ENCODE measurements at places on chromosomes 3 and 15.

- no peaks in the 10 kb centered on the region for H3K27me3 ChIP-seq
- no peak for DNase-seq
- H3K36me3 ChIP-seq, result no peaks in the 10 kb centered on the region
- H3K27ac ChIP-seq, result no peak overlapping the region
- no peak overlapping the region for H3K4me3 ChIP-seq
Observed at GRCh38 chr3:10867384-10867783, 51.4 kb downstream of the SLC6A11 start.

GRCh38 chr3:151437906-151438305 lies 23.0 kb downstream of the IGSF10 start:
- no peaks in the 10 kb centered on the region for H3K36me3 ChIP-seq
- H3K4me3 ChIP-seq, result no peak overlapping the region
- no peaks in the 10 kb centered on the region for H3K27me3 ChIP-seq
- DNase-seq, result no peak
- H3K27ac ChIP-seq, result no peak overlapping the region

DNA sequence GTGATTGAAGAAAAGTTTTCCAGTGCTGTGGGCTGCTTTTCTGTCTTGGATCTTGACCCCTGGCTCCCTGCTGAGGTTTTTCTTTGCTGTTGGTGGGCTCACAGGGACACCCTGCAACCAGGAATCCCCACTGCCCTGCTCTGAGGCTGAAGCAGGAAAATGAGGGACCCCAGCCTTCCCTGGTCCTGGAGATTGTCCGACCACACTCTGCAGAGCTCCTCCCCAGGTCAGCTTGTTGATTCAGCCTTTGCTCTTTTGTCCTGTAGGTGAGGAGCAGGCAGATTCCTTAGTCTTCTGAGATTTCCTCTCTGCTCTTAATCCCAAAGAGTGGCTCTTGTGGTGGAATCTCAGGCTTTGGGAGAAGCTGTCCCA lies 194.5 kb downstream of the RPLP1 start:
- no peak overlapping the region for H3K4me3 ChIP-seq
- peaks cover 54% of the 10 kb centered on the region for H3K27me3 ChIP-seq
- H3K4me1 ChIP-seq, result no peaks in the 10 kb centered on the region
- H3K36me3 ChIP-seq, result no peaks in the 10 kb centered on the region
- no peak overlapping the region for H3K27ac ChIP-seq

GRCh38 chr3:174193604-174194003 lies 665.5 kb upstream of the NAALADL2 start:
- DNase-seq, result peak; percentile 56
- peak overlapping the region; percentile 9 for H3K27ac ChIP-seq
- no peak overlapping the region for H3K4me3 ChIP-seq
- peaks cover 5% of the 10 kb centered on the region for H3K4me1 ChIP-seq
- no peaks in the 10 kb centered on the region for H3K36me3 ChIP-seq

DNA sequence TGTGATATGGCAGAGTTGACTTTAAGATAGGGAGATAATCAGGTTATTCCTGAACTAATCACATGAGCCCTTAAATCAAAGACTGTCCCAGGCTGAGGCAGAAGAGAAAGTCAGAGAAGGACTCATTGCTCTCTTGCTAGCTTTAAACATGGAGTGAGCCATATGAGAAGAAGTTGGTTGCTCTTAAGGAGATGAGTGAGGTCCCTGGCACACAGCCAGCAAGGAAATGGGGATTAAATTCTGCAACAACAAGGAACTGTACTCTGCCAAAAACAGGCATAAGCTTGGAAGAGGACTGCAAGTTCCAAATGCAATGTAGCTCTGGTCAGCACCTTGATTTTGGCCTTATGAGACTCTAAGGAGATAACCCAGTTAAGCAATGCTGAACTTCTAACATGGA lies 457.0 kb downstream of the PLOD2 start:
- H3K4me3 ChIP-seq, result no peak overlapping the region
- no peak for DNase-seq
- H3K27ac ChIP-seq, result no peak overlapping the region
- no peaks in the 10 kb centered on the region for H3K36me3 ChIP-seq

DNA sequence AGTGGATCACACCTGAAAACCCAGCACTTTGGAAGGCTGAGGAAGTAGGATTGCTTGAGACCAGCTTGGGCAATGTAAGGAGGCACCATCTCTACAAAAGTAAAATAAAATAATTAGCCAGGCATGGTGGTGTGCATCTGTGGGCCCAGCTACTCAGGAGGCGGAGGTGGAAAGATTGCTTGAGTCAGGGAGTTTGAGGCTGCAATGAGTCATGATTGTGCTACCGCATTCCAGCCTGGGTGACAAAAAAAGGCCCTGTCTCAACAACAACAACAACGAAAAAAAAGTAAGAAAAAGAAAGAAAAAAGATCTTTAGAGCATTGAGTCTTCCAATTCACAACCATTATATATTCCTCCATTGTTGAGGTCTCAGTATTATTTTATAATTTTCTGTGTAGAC lies 192.4 kb upstream of the DPH6 start:
- H3K4me3 ChIP-seq, result no peak overlapping the region
- DNase-seq, result peak; percentile 20
- no peaks in the 10 kb centered on the region for H3K27me3 ChIP-seq

DNA sequence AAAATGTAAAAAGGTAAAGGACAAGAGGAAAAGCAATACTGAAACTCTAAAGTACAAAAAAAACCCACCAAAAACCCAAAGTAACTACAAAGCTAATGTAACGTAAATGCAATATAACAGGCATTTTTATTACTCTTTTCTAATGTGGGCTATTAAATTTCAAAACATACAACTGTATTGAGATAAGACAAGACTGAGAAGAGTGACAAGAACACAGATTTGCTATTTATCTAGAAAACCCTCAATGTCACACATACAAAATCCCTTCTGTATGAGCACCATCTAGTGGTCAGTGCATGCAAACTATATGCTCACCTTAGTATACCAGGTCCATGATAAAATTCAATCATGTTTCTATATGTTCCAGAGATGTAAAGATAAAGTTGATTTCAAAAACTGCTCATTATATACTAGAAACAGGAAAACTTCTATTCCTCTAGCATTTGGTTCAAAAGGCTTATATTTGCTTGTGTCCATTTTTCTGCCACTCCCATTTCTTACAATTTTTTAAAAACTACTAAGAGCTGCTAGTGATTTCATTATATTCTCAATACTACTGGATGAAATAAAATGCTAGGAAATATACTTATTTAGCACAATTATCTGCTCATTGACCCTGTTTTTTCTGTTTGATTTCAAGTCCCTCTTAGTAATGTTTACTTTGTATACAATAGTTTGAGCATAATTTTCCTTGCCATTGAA lies 111.4 kb downstream of the DLG1 start:
- peak; percentile 66 for DNase-seq
- H3K36me3 ChIP-seq, result peaks cover 3% of the 10 kb centered on the region
- H3K27me3 ChIP-seq, result no peaks in the 10 kb centered on the region

GRCh38 chr3:8201886-8202285 lies 299.7 kb upstream of the LMCD1 start:
- no peaks in the 10 kb centered on the region for H3K27me3 ChIP-seq
- no peaks in the 10 kb centered on the region for H3K36me3 ChIP-seq
- DNase-seq, result no peak
- H3K4me1 ChIP-seq, result no peaks in the 10 kb centered on the region
- no peak overlapping the region for H3K27ac ChIP-seq

GRCh38 chr3:107668416-107668815 lies 145.7 kb downstream of the BBX start:
- peaks cover 2% of the 10 kb centered on the region for H3K4me1 ChIP-seq
- no peaks in the 10 kb centered on the region for H3K36me3 ChIP-seq
- H3K27me3 ChIP-seq, result no peaks in the 10 kb centered on the region
- no peak overlapping the region for H3K4me3 ChIP-seq
- no peak overlapping the region for H3K27ac ChIP-seq

GRCh38 chr3:194984066-194984465 lies 286.9 kb downstream of the XXYLT1 start:
- H3K4me1 ChIP-seq, result no peaks in the 10 kb centered on the region
- H3K27ac ChIP-seq, result no peak overlapping the region
- DNase-seq, result no peak
- H3K27me3 ChIP-seq, result peaks cover 24% of the 10 kb centered on the region
- no peaks in the 10 kb centered on the region for H3K36me3 ChIP-seq

DNA sequence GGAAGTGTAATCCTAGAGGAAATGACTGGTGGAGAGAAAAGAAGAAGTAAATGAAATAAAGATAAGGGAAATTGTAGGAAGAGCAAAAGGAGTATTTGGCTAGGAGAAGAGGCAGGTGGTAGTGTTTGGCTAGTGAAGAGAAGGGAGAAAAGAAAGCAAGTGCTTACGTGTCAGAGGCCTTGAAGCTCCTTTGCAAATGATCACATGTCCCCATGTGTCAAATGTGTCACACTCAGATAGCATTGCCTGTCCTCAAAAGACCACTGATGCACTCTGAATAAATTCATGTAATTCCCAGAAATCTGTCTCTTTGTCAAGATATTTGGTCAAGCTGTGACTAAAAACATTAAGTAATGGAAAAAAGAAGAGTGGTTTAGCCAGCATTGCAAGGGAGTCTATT lies 639.3 kb downstream of the TUSC7 start:
- no peak overlapping the region for H3K4me3 ChIP-seq
- no peaks in the 10 kb centered on the region for H3K36me3 ChIP-seq
- no peaks in the 10 kb centered on the region for H3K4me1 ChIP-seq
- H3K27ac ChIP-seq, result no peak overlapping the region

- no peak overlapping the region for H3K27ac ChIP-seq
- no peaks in the 10 kb centered on the region for H3K36me3 ChIP-seq
- no peak overlapping the region for H3K4me3 ChIP-seq
Observed at GRCh38 chr3:111538681-111539083, 3.3 kb upstream of the CD96 start.

- no peak overlapping the region for H3K27ac ChIP-seq
- H3K4me1 ChIP-seq, result peaks cover 12% of the 10 kb centered on the region
- peaks cover 16% of the 10 kb centered on the region for H3K36me3 ChIP-seq
- H3K27me3 ChIP-seq, result no peaks in the 10 kb centered on the region
Observed at GRCh38 chr15:80706161-80706560, 11.1 kb downstream of the ABHD17C start.

DNA sequence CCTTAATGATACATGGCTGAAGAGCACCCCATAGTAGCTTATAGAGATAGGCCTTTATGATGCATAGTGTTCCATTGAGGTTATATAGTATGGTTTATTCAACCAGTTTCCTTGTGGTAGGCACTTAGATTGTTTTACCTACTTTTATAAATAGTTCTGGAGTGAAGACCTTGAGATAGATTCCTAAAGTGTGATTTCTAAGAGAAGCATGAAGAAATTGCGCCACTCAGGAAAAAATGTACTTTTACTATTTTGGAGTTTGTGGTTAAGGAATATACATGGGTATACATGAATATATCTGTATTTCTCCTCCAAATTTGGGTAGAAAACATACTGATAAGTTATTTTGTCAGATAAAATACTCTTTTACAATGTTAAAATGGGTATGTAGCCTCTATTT lies 70.5 kb downstream of the CHD2 start:
- H3K27ac ChIP-seq, result no peak overlapping the region
- H3K4me3 ChIP-seq, result no peak overlapping the region
- H3K4me1 ChIP-seq, result peaks cover 3% of the 10 kb centered on the region
- peak; percentile 50 for DNase-seq

GRCh38 chr3:198067416-198067815 lies 107.4 kb downstream of the LMLN start:
- H3K36me3 ChIP-seq, result no peaks in the 10 kb centered on the region
- no peak overlapping the region for H3K27ac ChIP-seq
- no peaks in the 10 kb centered on the region for H3K4me1 ChIP-seq
- H3K4me3 ChIP-seq, result no peak overlapping the region

DNA sequence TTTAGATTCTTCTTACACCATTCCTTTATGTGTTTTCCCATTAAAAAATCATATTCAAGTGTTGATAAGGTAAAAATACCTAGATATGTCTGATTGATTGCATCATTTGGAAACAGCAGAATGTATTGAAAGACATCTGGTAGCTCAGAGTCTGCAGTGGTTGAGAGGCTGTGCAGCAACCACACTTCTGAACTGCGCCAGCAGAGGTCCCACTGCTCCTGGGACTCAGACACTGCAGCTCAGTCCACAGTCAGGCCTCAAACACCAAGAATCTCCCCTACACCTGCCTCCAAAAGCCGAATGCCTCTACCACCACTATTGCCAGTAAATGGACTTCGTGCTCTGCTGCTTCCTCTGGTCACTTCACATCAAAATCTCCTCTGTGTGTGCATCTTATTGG lies 176.9 kb upstream of the LMCD1 start:
- H3K36me3 ChIP-seq, result no peaks in the 10 kb centered on the region
- no peak overlapping the region for H3K4me3 ChIP-seq
- H3K27ac ChIP-seq, result no peak overlapping the region
- peaks cover 4% of the 10 kb centered on the region for H3K4me1 ChIP-seq

- DNase-seq, result no peak
- no peak overlapping the region for H3K4me3 ChIP-seq
- peaks cover 6% of the 10 kb centered on the region for H3K36me3 ChIP-seq
- H3K27me3 ChIP-seq, result no peaks in the 10 kb centered on the region
Observed at GRCh38 chr15:30974112-30974511, 17.3 kb downstream of the MTMR10 start.

DNA sequence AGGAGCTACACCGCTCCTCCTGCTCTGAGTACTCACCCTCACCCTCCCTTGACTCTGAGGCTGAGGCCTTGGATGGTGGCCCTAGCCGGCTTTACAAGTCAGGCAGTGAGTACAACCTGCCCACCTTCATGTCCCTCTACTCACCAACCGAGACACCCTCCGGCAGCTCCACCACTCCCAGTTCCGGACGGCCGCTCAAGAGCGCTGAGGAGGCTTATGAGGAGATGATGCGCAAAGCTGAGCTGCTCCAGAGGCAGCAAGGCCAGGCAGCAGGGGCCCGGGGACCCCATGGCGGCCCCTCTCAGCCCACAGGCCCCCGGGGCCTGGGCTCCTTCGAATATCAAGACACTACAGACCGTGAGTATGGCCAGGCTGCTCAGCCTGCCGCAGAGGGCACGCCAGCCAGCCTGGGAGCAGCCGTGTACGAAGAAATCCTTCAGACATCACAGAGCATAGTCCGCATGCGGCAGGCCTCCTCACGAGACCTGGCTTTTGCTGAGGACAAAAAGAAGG lies 21.2 kb upstream of the APEH start:
- no peak for DNase-seq
- H3K27ac ChIP-seq, result no peak overlapping the region
- H3K4me1 ChIP-seq, result no peaks in the 10 kb centered on the region
- no peak overlapping the region for H3K4me3 ChIP-seq
- H3K27me3 ChIP-seq, result peaks cover 33% of the 10 kb centered on the region

GRCh38 chr3:185508335-185508991 lies 9.6 kb upstream of the TMEM41A start:
- no peaks in the 10 kb centered on the region for H3K36me3 ChIP-seq
- H3K27ac ChIP-seq, result no peak overlapping the region
- H3K4me3 ChIP-seq, result no peak overlapping the region
- H3K27me3 ChIP-seq, result peaks cover 10% of the 10 kb centered on the region

- no peaks in the 10 kb centered on the region for H3K36me3 ChIP-seq
- peaks cover 2% of the 10 kb centered on the region for H3K27me3 ChIP-seq
- DNase-seq, result no peak
- H3K27ac ChIP-seq, result no peak overlapping the region
- no peaks in the 10 kb centered on the region for H3K4me1 ChIP-seq
Observed at GRCh38 chr3:151556596-151556995, 95.7 kb upstream of the IGSF10 start.

- no peaks in the 10 kb centered on the region for H3K36me3 ChIP-seq
- H3K4me3 ChIP-seq, result no peak overlapping the region
- H3K27ac ChIP-seq, result no peak overlapping the region
- no peaks in the 10 kb centered on the region for H3K4me1 ChIP-seq
Observed at GRCh38 chr15:69701198-69701597, 248.6 kb downstream of the RPLP1 start.
